HFFc6 (cell line): ENCODE measurements at places on chromosomes 2 and 18. TPM values are rescaled to one million over a fixed set of nuclear protein-coding genes. Genes with fewer than 3 reads are reported as not detected.

The LYG2 gene
- total RNA-seq: not detected in 3 replicates

The ERBB4 gene
- total RNA-seq: not detected in 3 replicates

The PPIG gene
- 35.2 to 41.0 TPM (median 40.3 TPM) in 3 replicates for total RNA-seq

The CAVIN2 gene
- total RNA-seq: 2.6 to 15.2 TPM (median 3.7 TPM) in 3 replicates

The EFHD1 gene
- total RNA-seq: 1.7 to 3.4 TPM (median 2.9 TPM) in 3 replicates

The MYO5B gene
- 0.15 to 0.28 TPM in 2 of 3 replicates, not detected in the other for total RNA-seq

The ADAM23 gene
- total RNA-seq: 0.57 to 1.3 TPM (median 0.77 TPM) in 3 replicates

- no peak overlapping the region for H3K4me3 ChIP-seq
- DNase-seq: no peak
- H3K36me3 ChIP-seq: no peaks in the 10 kb centered on the region
These were observed 93.1 kb upstream of the FSIP2 start for GRCh38 chr2:185645529-185645928.

GRCh38 chr18:24611075-24611474 is 150.6 kb downstream of the HRH4 start:
- no peak for DNase-seq
- no peaks in the 10 kb centered on the region for H3K4me1 ChIP-seq
- no peak overlapping the region for H3K27ac ChIP-seq
- H3K36me3 ChIP-seq: no peaks in the 10 kb centered on the region
- no peak overlapping the region for H3K4me3 ChIP-seq

GRCh38 chr18:31041271-31042083 is 1.1 kb downstream of the DSC3 start:
- no peaks in the 10 kb centered on the region for H3K4me1 ChIP-seq
- H3K27me3 ChIP-seq: no peaks in the 10 kb centered on the region

GRCh38 chr2:2704428-2705090 is 373.5 kb upstream of the MYT1L start:
- no peaks in the 10 kb centered on the region for H3K4me1 ChIP-seq
- no peaks in the 10 kb centered on the region for H3K36me3 ChIP-seq
- H3K4me3 ChIP-seq: no peak overlapping the region
- peaks cover 2% of the 10 kb centered on the region; the same call in 1 of the 2 replicates for H3K27me3 ChIP-seq
- no peak overlapping the region for H3K27ac ChIP-seq
